GM12892 (cell line): ENCODE measurements at places on chromosomes 7 and 10.

GRCh38 chr10:132281915-132282666 lies 25.7 kb downstream of the STK32C start:
- DNase-seq = no peak

- no peak for DNase-seq
Measured at GRCh38 chr10:111100198-111100597, 23.4 kb downstream of the ADRA2A start.

GRCh38 chr10:14648005-14648765 lies 126.5 kb downstream of the FAM107B start:
- DNase-seq = peak; percentile 45

DNA sequence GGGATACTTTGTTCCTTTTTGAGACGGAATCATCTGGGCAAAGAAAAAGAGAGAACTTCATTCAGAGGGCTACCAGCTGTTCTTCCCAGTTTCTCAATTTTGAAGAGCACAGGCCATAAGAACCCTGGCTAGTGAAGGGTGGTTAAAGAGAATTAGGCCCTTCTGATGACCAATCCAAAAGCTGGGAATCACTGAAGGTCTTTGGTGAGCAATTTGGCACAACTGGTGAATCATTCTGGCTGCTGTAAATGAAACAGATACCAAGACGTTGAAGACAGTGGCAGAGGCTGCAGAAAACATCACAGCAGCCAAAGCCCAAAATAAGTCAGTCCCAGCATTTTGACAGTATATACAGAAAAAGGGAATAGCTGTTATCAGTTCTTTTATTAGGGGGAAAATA lies 5.1 kb downstream of the RAPGEF5 start:
- no peak for DNase-seq

GRCh38 chr7:475951-476441 lies 43.6 kb downstream of the PDGFA start:
- no peak for DNase-seq

DNA sequence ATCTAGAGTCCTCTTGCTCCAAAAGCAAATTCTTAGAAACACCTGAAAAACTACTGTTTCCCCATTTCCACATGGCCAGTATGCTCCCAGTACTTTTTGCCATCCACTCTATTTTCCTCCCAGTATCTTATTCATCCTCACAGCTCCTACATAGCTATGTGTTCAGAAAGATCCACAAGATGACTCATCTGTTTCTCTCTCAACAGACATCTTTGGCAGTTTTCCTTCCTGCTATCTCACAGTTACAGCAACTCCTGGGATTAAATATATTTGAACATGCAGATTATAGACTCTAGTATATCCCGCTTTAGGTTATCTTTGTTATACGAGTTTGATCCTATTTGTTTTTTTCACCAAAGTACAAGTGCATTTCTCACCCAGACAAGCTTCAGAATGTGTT lies 675.6 kb upstream of the POT1 start:
- DNase-seq = no peak

DNA sequence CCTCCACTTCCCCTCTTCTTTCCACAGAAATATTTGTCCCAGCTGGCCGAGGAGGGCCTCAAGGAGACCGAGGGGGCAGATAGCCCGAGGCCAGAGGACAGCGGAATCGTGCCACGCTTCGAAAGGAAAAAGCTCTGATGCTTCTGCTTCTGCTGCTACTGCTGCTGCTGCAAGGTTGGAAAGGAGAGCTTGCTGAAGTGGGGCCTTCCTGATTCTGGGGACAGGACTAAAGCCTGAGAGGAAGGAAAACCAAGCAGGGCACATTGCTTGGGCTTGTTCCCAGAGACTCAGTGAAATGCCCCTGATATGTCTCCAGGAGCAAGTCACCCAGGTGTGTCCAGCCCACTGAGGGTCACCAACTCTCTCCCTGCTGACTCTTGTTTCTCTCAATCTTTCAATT lies 35.9 kb upstream of the PDCD4 start:
- no peak for DNase-seq

DNA sequence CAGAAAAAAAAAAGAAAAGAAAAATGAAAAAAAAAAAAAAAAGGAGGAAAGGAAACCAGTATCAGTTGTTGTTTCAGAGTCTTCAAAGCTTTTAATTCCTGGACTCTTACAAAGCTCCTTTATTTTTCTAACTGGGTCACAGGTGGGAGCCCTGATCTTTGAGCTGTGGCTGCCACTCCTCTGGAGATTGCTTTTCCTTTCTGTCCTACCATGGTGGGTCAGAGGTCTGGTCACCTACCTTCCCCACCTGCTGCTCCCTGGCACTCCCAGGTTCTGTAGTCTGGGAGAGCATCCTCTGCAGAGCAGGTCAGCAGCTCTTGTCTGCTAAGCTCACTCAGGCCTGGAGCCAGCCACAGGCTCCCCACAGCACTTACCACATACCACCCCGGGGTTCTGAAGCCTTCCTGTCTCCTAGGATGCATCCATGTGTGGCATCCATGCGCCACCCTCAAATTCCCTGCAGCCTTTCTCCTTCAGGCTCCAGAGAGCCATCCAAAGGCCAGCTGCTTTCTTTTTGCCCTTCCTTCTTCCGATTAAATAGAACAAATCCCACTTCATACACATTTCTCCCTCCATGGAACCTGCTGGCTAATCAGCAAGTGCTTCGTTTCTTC lies 73.2 kb upstream of the TPK1 start:
- DNase-seq = no peak

GRCh38 chr7:1925349-1925748 lies 255.3 kb downstream of the ELFN1 start:
- DNase-seq = no peak

- no peak for DNase-seq
Measured at GRCh38 chr7:78530351-78530750, 731.8 kb downstream of the PHTF2 start.

GRCh38 chr10:117663750-117664149 lies 121.2 kb downstream of the EMX2 start:
- peak; percentile 44 for DNase-seq

- DNase-seq = peak; percentile 39
Measured at GRCh38 chr7:26293569-26294308, 2.1 kb downstream of the SNX10 start.

DNA sequence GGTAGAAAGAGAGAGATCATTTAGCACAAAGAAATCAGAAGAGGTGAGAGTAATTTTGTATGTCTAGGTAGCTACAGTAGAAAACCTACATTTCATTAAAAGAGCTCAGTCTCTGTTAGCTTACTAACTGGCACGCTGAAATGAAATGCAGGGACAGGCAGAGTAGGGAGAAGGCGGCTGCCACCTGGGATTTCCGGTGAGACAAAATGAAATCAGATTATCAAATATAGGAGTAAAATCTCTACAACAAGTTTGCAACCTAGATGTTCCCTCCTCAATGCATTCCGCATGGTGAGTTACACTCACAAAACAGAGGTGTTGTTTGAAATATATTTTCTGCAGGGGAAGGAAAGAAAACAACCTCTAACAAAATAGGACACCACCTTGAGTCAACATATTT lies 55.9 kb downstream of the VOPP1 start:
- DNase-seq = no peak

DNA sequence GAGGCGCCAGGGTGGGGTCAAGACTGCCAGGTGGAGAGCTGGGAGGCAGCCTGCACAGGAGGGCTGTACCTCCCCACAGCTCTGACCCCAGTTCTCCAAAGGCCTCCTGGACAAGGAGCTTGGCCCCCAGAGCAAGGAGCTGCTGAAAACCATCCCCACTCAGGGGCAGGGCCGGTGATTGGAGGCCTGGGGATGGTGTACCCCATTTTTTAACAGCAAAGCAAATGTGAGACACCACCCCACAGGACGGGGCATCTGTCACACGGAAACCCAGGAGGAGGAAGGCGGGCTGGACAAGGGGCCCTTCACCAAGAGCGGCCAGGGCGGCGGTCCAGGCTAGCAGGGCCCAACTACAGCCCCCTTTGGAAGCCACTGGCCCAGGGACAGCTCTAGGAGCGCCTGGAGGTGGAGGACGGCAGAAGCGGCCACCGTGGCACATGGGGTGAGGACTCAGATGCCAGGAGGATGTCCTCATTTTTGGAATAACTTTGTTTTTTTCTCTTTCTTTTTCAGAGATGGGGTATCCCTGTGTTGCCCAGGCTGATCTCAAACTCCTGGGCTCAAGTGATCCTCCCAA lies 56.4 kb upstream of the TNRC18 start:
- DNase-seq = no peak

- DNase-seq = no peak
Measured at GRCh38 chr7:16080131-16080530, 341.2 kb downstream of the CRPPA start.

GRCh38 chr10:57098146-57098545 lies 737.1 kb upstream of the ZWINT start:
- no peak for DNase-seq

GRCh38 chr7:20083781-20084180 lies 133.4 kb downstream of the MACC1 start:
- DNase-seq = no peak

DNA sequence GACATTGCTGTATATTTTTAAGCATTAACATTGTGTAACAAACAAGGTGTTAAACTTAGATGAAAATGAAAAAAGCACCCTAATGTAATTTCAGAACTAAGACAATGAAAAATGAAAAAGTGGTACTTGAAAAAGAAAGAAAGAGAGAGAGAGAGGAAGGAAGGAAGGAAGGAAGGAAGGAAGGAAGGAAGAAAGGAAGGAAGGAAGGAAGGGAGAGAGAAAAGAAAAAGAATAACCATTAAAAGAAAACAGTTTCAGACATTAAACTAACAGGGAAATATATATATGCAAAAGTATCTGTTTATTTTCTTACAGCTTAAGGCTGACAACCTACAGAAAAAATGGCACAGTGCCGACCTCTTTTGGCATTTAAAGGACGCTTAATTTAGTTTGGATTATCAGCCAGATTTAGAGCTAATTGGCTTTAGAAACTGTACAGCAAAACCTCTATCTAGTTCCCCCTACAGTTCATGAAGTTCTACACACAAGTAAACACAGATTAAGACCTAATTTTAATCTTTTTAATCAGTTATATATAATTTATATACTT lies 13.8 kb downstream of the MTERF1 start:
- no peak for DNase-seq

GRCh38 chr7:23357190-23358093 lies 58.3 kb downstream of the MALSU1 start:
- DNase-seq = no peak

GRCh38 chr10:3067859-3068179 lies 471 bp downstream of the PFKP start:
- no peak for DNase-seq

DNA sequence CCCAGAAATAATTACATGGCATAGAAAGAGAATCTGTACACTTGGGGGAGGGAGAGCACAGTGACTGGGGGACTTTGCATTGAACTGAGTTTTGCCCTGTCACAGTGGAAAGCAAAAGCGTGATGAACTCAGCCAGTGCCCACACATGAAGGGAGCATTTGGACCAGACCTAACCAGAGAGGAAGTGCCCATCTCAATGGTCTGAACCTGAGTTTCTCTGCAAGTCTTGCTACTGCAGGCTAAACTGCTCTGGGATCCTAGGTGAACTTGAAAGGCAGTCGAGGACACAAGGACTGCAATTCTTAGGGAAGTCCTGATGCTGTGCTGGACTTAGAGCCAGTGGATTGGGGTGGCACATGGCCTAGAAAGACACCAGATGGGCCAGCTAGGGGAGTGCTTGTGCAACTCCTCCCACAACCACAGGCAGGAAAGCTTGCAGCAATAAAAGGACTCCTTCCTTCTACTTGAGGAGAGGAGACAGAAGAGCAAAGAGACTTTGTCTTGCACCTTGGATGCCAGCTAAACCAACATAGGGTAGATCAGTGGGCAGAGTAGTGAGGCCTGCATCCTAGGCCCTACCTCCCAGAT lies 259.0 kb downstream of the GRM8 start:
- no peak for DNase-seq

DNA sequence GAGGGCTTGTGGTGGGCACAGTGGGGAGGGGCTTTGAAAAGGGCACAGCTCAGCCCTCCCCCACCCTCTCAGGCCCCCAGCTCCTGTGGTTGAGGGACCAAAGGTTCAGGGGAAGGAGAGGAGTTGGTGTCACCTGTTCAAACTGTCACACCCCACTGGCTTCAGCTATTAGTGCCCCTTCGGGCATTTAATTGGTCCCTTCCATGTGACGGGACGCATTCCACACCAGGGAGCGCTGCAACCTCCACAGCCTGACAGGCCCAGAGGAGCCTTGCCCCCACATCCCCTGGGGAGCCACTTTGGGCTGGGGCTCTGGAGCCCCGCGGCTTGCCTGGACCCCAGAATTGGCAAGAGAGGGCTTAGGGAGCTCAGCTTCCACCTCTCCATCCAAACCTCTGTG lies 75.7 kb downstream of the C10orf105 start:
- DNase-seq = no peak

DNA sequence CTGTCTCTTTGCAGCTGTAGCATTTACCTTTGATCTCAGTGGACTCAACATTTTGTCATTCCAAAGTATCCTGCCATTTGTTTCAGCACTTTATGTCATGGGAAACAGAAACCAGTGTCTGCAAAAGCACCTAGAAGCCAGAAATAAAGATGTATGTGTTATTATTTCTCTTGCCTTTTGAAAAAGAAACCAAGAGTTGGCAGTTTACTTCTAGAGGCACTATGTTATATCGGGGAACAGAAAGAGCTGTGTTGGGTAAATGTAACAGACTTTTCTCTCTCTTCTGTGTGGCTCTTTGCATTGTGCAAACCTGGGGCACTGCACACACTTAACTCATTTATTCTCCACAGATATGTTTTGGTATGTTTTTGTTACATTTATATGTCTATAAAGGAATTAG lies 36.7 kb downstream of the ZNF138 start:
- DNase-seq = no peak

DNA sequence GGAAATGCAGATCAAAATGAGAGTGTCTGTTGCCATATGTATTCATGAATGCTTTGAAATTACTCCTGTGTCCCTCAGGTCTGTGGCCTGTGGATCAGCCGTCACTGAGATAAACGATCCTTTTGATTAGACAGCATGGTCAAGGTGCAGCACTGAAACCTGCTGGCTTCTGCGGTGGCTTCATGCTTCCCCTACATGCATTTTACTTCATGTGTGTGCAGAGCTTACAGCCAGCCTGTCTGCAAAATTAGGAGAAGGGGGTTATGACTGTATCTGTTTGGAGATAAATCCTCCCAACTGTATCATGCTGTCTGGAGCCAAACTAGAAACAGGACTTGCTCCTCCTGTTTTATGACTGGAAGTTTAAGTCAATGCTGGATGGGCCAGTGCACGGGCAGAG lies 71.0 kb upstream of the PLPP4 start:
- no peak for DNase-seq

DNA sequence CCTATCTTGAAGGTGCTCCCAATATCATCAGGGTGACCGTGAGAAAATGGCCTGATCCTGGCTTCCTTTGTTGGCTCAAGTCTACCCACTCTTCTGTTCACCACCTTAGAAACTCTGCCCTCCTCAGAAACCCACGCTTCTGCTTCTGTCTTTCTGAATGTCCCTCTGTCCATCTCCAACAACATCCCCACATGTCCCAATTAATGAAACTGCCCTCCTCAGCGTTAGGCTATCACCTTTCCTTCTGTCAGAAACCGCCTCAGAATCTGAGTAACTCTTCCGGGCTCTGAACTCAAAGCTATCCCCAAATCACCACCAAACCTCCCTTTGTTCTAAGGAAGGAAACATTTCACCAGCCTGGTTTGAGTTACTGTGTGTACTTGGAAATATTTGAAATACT lies 315.8 kb upstream of the ZNF32 start:
- DNase-seq = no peak

GRCh38 chr10:12510501-12510941 lies 161.2 kb downstream of the CAMK1D start:
- DNase-seq = no peak
